ENCODE measurements at places on chromosomes 7 and 10. TPM values are rescaled to one million over a fixed set of nuclear protein-coding genes. Genes with fewer than 3 reads are reported as not detected.

The NEUROD6 gene
- not detected for total RNA-seq

The CFTR gene
- 116 TPM for total RNA-seq

The GPR15LG gene
- 621 TPM for total RNA-seq

- no peak for DNase-seq
Measured at GRCh38 chr7:34015651-34016050, 110.3 kb downstream of the BMPER start.

GRCh38 chr10:90917968-90918318 lies 2.9 kb downstream of the ANKRD1 start:
- DNase-seq, result no peak

DNA sequence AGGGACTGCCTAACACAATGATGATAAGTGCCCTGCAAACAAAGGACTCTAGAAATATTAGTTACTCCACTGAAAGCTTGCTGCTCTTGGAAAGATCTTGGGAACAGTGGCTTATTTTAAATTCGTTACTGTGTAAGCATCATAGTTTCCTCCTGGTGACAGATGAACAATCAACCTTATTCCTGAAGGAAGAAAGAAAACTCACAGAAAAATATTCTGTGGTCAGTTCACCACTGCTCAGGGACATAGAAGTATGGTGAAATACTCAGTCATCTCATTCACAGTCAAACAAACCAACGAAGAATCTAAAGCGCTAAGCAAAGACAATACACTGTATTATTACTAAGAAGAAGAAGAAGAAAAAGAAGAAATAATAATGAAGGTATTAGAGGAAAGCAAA lies 27.8 kb downstream of the MKX start:
- DNase-seq, result no peak

DNA sequence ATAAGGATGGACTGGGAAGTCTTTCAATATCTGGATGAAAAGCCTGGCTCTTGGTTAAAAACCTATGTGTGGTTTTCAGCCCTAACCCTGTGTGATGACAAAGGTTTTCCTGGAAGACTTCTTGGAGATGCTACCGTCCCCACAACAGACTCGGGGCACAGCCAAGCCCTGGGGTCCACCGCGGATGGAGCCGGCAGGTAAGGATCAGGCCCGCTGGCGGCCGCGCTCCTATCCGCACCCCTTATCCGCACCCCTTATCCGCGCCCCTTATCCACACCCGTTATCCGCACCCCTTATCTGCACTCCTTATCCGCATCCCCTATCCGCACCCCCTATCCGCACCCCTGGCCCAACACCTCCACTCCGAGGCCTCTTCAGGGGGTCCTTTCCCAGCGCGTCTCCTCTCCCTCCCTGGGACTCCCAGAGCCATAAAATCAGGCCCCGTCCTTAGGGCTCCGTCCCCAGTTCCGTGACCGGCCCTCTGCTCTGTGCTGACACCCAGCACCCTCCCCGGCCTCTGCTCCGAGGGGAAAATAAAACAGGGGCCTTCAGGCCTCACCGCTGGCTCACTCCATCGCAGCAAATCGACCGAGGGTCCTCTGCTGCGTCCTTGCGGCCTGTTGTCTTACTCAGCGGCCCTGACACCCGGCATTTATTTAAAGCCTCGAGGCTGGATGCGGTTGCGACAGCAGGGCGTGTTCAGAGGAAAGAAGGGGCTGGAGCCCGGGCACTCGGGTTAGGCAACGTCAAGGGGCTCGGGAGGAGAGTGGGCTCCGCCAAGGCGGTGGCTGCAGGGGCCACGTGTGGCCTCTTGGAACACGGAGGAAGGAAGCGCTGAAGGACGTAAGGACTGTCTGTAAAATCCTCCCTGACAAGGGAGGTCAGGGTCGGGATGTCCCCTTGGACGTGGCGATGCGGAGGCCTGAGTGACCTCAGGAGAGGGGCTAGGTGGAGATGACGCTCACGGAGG lies 215.1 kb upstream of the ADARB2 start:
- no peak for DNase-seq

DNA sequence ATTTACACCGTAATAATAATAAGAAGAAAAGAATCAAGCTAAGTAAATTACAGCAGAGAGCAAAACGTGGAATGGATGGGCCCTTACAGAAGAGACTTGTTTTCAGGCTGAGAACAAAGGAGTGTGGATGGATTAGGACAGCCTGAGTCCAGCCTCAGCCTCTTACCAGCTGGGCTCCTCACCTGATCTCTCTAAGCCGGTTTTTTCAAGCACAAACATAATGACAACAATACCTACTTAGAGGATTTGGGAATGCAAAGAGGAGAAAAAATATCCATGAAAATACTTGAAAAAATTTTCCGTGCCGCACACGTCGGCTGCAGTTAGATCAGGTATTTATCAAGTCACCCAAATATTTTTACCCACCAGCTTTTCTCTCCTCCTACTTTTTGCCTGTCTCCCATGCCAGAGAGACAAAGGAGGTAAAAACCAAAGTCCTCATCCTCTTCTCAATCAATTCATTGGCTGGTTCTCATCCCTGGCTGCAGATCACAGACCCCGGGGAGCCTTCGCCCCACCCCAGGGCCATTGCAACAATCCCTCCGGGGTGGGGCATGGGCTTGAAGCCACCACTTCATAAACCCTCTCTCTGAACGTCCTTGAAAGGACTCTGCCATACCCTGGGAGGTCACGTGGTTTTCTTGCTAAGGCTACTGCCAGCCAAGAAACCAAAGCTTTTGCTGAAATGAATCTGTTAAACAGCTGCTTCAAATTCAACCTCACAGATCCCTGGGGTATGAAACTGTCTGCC lies 29.7 kb upstream of the GTF2I start:
- peak; percentile 50 for DNase-seq

GRCh38 chr7:148696787-148697186 lies 1.9 kb upstream of the CUL1 start:
- DNase-seq, result no peak

- DNase-seq, result no peak
Measured at GRCh38 chr7:32326078-32326477, 164.1 kb downstream of the LSM5 start.

GRCh38 chr7:132451161-132451560 lies 125.1 kb downstream of the PLXNA4 start:
- peak; percentile 24 for DNase-seq

- no peak for DNase-seq
Measured at GRCh38 chr7:24301703-24302102, 17.7 kb downstream of the NPY start.

DNA sequence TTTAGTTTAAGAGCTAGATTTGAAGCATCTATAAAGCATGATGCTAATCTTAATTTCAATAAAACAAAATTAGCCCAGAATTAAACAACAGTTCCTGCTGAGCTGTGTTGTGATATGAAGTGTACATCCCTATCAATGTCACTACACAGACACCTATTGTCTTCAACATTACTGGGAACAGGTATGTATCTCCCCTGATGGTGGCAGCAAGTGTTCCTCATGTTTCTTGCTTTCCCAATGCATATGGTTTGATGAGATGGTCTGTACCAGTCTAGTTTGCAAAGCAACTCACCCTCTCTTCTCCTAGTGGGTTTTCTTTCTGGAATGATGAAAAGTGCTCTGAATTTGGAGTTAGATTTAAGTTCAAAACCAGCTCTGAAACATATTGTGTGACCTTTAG lies 38.1 kb downstream of the TSPAN12 start:
- no peak for DNase-seq

- DNase-seq, result no peak
Measured at GRCh38 chr10:31554556-31554955, 235.5 kb downstream of the ZEB1 start.

GRCh38 chr10:70510904-70511303 lies 32.3 kb downstream of the PALD1 start:
- no peak for DNase-seq

All from left colon (tissue), 2 donors.